ENCODE measurements at places on chromosomes 16 and 17.

- DNase-seq = no peak
Observed at GRCh38 chr17:66345264-66345663, 42.9 kb downstream of the PRKCA start.

DNA sequence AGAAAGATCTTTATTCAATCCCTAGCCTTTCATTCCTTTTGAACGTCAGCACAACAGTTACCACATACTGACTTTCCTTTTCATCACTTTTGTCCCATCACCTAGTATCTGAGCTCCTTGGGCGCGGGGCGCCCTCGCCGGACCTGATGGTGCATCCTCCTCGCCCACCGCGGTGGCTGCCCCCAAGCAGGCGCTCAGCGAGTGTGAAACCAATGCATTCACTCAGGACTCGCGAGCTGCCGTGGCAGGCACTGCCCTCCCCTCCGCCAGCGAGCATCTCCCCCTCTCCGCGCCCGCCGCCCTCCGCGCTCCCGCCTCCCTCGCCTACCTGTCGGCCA is 756 bp downstream of the KLHL11 start:
- no peak for DNase-seq

DNA sequence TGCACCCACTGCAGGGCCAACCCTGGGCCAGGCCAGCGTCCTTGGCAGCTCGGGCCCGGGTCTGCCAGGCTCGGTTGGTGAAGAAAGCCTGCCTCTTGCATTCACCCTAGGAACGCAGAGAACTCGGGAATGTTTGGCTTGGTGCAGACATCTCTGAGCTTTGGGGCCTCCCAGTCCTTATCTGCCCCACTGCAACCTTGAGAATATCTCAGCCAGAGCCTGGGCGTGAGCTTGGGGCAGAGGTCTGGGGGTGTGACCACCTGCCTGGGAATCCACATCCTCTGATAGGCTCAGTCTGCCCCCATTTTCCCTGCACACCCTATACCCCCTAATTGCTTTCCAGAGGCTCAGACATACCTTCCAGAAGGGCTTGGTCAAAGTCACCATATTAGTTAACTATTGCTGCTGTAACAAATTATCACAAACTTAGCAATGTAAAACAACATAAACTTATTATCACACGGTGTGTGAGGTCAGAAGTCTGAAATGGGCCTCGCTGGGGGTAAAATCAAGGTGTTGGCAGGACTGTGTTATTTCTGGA is 30.7 kb upstream of the ZNF423 start:
- DNase-seq = no peak

DNA sequence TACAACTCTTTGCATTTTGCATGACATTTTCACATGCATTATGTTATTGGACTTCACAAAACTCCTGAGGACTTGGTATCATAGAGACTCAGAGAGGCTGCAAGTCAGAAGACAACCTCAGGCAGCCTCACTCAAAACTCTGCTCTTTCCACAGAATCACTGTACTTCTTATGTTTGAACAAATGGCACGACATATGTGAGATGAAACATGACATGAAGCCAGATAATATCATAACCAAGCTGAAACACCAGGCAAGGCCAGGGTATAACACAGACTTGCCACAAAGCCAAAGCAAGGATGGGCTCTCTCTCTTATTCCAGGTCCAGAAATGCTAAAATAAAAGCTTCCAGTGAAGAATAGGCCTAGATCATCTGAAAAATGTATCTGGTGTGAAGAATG is 425.8 kb upstream of the CDH5 start:
- DNase-seq = no peak

All from NCI-H2081 (cell line).